Effector memory CD8-positive, alpha-beta T cell (primary cell): ENCODE measurements at places on chromosomes 2 and 18.

GRCh38 chr2:15377202-15377601, 183.9 kb downstream of the NBAS start:
- DNase-seq, result no peak

DNA sequence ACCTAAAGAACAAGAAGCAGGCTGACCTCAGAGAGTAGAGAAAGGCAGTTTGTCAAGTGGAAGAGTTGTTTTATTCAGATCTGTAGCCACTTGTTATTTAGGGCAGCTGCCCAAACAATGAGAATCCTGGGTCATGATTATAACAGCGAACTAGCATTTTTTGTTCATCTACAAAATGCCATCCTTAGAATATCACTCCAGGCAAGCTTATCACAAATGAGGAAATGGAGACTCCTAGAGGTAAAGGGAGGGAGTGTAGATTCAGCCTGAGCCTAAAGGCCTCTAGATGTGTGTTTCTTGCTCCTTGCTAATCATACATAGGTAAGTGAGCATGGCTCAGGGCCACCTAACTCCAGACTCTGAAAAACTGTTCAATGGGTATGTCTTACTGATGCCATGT, 126.1 kb downstream of the HNMT start:
- no peak for DNase-seq

DNA sequence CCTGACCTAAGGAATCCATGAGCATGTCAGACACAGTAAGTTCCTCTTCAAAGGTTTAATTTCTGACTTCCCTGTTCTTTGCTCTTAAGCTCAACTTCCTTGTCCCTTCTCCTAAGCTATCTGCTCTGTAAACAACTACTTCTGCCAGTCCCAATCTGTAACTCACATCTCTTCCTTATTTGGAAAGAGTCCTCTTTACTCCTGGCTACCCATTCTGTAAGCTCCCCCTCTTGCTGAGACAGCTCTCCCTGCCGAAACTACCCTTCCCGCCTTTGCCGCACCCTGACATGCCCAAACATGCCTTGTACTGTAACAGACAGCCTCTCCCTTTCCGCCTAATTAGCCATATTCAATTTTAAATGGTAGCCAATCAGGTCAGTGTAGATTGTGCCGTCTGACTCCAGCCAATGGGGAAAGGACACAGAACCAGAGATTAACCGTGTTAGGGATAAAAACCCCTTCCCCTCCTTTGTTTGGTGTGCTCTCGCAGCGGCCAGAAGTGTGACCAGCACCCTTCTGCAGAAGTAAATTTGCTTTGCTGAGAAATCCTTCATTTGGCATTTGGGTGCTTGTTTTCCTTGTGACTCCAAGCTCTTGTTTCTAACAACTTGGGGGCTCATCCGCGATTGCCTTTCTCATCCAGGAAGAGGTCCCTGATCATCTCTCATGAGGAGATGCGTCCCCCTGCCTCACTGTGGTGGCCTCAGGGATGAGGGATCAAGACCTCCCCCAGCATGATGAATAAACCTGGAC, 49.0 kb downstream of the PIAS2 start:
- no peak for DNase-seq

- no peak for DNase-seq
Observed at GRCh38 chr2:45765007-45765727, 113.7 kb downstream of the PRKCE start.

- peak; percentile 7 for DNase-seq
Observed at GRCh38 chr2:88054782-88055370, 707 bp downstream of the KRCC1 start.

DNA sequence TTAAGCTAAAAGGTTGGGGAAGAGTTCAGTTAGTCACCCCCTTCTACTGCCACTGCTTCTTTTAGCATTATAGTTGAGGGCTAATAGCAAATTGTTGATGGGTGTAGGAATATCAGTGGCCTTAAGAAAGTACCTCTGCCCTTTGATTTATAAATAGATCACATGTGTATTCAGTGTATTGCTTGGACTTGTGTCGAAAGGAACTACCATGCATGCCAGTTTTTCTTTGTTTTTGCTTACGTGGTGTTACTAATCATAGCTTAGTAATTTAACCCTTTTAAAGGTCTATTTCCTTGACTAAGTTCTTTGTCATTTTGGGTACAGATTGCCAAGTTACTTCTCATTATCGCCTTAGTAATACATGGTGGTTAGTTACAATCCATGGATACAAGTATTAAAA, 85.6 kb downstream of the MIB1 start:
- DNase-seq, result no peak

DNA sequence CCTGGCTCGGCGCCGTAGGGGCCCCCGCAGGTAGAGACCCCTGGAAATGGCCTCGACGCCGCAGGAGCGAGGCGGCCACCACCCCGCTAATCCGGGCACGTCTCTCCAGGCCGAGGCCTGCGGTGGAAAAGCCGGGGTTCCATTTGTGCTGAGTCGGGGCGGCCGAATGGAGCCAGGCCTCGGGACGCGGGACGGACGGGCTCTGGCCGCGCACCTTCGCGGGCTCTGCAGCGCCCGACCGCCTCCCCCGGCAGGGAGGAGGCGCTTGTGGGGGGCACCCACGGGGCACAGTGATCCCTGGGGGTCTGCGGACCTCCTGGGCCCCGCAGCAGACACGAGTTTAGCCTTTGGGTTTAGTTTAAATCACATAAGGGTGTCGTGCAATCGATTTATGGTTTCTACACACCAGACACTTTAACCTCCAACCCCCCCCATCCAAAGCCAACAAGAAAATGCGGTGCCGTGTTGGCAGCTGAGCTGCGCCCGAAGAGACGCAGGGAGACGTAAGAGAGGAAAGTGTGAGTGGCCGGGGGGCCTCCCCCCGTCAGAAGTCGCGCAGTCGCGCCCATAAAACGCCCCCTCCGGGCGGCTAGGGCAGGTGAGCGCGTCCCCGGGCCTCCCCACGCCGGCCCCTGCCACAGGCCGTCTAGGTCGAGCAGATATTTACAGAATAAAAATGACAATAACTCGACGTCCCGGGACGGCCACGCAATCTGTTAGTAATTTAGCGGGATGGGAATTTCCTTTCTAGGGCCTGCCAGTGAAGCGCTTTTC, 1.0 kb upstream of the NFATC1 start:
- peak; percentile 45 for DNase-seq

DNA sequence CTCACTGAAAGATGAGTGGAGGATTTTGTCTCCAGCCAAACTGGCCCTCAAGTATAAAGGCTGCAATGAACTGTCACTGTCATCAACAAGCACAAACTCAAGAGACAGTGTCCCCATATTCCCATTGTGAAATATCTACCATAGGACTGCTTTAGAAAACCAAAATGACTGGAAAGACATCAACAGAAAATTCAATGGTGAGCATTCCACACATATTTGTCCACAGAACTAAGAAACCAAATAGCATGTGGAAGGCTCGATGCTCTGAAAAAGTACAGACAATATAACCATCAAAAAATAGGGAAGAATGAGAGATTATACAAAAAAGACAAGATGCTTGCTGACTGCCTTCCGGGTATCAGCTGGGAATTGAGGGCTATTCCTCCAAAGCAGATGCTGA, 37.6 kb downstream of the TGFBRAP1 start:
- no peak for DNase-seq

DNA sequence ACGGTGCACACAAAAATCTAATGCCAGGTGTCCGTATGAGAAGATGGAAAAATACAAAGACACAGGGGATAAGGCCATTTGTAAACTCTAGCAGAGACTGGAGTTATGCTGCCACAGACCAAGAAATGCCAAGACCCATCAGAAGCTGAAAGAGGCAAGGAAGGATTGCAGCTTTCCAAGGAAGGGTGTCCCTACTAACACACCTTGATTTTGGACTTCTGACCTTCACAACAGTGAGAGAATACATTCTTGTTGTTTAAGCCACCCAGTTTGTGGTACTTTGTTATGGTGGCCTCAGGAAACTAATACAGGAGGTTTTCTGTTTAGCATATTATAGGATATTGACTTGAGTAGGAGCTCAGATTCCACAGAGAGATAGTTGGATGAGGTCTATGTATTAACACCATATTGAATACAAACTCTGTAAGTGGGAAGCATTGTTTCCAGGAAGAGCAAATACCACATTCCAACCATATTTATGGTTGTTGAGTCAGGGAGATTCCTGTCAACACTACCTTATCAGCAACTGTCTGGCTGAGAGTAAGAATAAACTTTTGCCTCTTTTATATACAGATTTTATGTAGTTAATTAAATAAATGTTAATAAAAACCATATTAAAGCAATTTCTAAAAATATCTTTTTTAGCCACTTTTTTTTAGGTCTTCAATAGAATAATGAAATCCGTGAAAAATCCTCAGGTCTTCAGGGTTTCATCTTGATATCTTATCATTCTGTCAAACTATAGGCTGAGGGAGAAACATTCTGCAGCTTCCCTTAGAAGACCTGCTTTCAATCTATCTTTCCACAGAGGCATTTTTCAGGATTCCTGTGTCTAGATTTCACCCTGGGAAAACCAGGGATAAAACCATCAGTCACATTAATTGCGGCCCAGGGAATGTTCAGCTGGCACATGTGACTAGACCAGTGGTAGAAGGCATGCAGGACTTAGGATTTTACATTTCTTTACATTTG, 35.4 kb upstream of the HNMT start:
- no peak for DNase-seq

DNA sequence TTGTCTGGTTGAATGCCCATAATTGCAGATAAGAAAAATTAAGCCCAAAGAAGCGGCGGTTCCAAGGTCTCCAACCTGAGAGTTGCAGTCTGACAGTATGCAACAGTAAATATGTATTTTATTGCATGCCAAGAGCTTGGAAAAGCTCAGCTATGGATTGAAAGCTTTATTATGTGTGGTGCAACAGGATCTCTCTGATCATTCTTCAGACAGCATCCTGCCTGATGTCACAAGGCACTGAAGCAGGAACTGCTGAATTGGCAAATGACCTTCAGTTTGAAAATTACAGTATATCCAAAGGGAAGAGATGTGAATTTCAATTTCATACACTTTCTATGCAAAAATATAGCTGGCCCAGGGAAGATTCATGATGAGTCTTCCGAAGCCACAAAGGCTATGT, 42.5 kb downstream of the DOCK10 start:
- DNase-seq, result no peak

- DNase-seq, result no peak
Observed at GRCh38 chr2:191501561-191502168, 176.3 kb upstream of the NABP1 start.

DNA sequence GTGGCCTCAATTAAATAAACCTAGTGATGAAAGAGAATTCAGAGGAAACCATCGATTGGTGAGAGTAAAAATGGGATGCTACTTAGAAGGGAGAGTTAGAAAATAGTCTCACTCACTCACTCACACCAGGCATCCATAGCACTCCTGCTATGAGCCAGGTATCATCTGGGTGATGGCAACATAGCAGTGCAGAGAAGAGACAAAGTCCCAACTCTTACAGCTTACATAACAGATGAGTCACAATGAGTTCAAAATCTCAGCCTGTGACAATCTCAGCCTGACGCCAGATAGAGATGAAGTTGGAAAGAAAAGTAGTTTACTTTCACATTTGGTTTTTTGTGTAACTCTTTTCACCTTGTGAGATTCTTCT, 55.4 kb upstream of the THOC1 start:
- DNase-seq, result no peak

DNA sequence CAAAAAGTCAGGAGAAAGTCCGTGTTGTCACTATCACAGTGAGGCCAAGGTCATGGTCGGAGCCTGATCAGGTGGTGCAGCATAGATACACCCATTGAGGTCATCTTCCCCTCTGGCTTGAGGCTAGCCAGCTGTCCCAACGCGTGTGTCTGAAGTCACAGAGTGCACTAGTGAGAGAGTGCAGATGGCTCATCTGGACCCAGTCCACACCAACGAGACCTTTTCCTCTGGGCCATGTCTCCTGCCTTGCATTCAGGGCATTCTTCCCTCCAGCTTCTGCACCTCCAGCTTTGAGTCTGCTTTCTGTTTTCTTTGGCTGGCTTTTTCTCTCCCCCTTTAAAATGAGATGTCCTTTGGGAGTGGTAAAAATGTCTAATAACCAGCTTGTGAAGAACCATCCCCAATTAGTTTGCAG, 146.9 kb downstream of the TDRD15 start:
- no peak for DNase-seq

DNA sequence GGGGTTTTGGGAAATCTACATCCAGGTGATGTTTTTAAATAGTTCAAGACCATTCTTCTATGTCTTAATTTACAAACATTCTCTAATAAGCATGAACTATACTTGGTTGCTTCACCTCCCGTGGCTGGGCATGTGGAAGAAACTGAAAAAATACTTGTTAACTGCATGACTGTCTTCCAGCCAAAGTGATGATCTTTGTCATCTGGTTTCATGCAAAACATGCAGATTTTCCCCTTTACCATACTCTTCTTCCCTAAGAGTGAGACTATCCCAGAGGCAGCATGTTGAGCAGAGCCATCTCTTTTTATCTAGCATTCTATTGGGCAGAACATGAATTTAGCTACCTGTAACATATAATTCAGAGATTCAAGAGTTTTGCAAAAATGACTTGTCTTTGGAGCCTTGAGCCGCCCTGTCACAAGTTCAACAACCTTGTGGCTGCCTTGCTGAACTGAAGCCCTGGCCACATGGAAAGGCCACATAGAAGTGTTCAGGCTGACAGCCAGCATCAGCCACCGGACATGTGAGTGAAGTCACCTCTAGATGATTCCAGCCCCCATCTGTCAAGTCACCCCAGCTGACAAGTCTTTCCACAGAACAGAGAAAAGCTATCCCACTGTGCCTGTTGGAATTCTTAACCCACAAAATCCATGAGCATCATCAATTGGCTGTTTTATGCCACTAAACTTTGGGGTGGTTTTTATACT, 142.8 kb downstream of the ANKRD44 start:
- DNase-seq, result no peak

DNA sequence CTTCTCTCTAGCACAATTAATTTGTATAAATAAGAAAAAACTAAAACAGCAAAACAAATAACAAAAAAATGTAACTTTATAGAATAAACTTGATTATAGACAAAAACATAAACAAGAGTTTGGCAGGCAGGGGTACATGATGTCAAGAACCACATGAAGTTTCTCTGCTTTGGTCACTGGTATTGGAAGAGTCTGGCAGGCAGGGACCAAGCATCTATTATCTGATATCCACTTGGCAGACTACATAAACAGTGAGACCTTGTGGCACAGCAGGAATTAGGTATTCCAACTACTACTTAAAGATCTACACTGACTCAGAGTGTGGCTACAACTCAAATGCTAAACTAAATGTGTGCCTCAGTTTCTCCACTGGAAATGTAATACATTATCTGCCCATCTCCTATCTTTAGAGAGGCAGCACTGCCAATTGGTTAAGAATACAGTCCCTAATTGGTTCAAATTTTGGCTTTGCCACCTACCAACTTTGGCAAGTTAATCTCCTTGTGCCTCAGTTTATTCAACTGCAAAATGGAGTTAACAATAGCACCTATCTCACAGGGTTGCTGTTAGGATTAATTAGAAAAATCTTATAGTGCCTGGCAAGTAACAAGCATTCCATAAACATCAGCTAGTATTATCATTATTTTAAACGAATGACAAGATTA, 2.7 kb downstream of the MAP4K3 start:
- no peak for DNase-seq

DNA sequence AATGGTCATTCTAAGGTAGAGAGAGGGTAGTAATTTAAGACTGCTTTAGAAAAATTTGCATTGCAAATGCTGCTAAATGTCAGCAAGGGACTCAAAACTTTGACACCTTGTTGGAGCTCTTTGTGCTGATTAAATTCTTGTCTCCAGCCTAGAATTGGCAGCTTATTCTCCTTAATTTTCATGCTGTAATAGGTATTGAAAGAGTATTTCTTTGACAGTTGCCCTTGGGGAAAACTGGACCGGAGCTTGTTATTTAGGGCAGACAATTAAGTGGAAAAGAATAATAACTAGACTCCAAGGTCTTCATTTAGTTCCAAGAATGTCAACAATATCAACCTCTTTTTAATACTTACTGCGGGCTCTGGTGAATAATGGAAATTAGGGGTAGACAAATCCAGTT, 264.0 kb downstream of the TPGS2 start:
- DNase-seq, result no peak
